Gastrocnemius medialis (tissue), 4 donors: ENCODE measurements at places on chromosomes 11 and 22.

- H3K36me3 ChIP-seq = no peaks in the 10 kb centered on the region
- H3K4me3 ChIP-seq = no peak overlapping the region
- peak; percentile 38 for DNase-seq
- H3K4me1 ChIP-seq = peaks cover 50% of the 10 kb centered on the region
- H3K27me3 ChIP-seq = no peaks in the 10 kb centered on the region
Observed at GRCh38 chr22:26563022-26563421, 26.9 kb downstream of the TPST2 start.

DNA sequence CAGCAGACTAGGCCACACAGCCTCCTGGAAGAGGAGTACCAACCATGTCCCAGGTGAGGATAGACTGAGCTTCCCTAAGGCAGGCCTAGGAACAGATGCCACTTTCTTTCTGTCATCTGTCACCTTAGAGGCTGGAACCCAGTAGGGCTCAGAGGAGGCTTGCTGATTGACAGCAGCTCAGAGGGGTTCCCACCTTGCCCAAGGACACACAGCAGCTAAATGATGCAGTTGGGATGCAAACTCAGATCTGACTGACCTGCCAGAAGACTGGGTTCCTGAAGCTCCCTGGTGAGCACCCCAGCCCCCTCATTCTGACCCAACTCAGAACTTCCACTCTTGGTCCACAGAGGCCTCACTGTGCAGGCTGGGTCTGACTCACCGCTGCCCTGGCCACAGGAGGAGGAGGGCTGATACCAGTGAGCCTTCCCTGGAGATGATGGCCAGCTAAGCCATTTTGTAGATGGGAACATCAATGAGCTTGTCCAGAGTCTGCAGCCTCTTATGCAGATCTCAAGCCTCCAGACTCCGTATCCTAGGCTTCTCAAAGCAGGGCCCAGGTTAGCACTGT, 14.0 kb downstream of the CAPN5 start:
- H3K4me3 ChIP-seq = no peak overlapping the region
- H3K4me1 ChIP-seq = peaks cover 5% of the 10 kb centered on the region
- H3K27ac ChIP-seq = no peak overlapping the region
- no peak for DNase-seq
- H3K36me3 ChIP-seq = no peaks in the 10 kb centered on the region

GRCh38 chr11:119422809-119423508, at the start of gene THY1:
TSS of gene THY1 (minus strand) at chr11:119423172. CDS start at chr11:119420905, 2,267 bp downstream.
- DNase-seq = no peak
- H3K4me1 ChIP-seq = peaks cover 8% of the 10 kb centered on the region
- H3K27me3 ChIP-seq = peaks cover 44% of the 10 kb centered on the region

DNA sequence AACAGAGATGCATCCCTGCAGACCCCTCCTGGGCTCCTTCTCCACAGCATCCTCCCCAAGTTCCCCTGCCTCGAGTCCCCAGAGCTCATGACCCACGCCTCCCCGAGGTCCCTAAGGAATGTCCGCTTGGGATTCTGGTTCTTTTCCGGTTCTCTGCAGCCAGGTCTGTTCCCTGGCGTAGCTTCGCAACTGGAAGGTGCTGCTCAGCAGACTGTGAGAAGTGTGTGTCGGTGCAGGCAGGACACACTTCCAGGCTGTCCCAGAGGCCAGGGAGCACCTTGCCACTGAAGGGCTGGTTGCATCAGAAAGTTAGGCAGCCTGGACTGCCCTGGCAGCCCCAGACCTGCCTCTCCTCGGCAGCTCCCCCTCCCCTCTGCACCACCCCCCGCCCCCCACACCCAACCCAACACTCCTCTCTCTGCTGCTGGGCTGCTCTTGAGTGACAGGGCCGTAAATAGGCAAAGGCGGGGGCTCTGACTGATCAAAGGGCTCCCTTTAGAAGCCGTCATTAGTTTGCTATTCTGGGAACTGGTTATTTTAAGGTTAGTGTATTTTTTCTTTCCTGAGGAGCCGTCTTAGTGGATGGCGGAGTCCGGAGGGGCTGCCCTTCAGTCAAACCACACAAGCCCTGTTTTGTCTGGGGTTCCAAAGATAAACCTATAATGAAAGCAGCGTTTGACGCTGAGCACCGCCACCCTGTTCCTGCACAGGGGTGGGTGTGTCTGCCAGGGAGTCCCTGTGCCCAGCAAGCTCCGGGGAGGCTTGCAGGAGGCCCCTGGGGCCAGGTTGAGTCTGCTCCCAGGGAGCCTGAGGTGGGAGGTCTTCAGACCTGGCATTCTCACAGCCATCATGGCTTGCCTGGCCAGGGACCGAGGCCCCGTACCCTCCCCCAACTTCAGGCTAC, 88.6 kb upstream of the KCNQ1OT1 start:
- H3K36me3 ChIP-seq = no peaks in the 10 kb centered on the region
- H3K4me1 ChIP-seq = no peaks in the 10 kb centered on the region
- no peak overlapping the region for H3K4me3 ChIP-seq
- DNase-seq = peak; percentile 5

GRCh38 chr22:46682011-46682731, 55.9 kb downstream of the CERK start:
- H3K27me3 ChIP-seq = no peaks in the 10 kb centered on the region
- no peak overlapping the region for H3K27ac ChIP-seq
- peaks cover 9% of the 10 kb centered on the region for H3K4me1 ChIP-seq
- no peak overlapping the region for H3K4me3 ChIP-seq
- H3K36me3 ChIP-seq = peaks cover 21% of the 10 kb centered on the region
- DNase-seq = no peak

GRCh38 chr11:72727521-72727920, 24.7 kb downstream of the ARAP1 start:
- H3K27me3 ChIP-seq = no peaks in the 10 kb centered on the region
- H3K36me3 ChIP-seq = no peaks in the 10 kb centered on the region
- DNase-seq = no peak
- H3K4me3 ChIP-seq = no peak overlapping the region
- peaks cover 5% of the 10 kb centered on the region for H3K4me1 ChIP-seq
